ENCODE measurements at places on chromosomes 5 and 9.

DNA sequence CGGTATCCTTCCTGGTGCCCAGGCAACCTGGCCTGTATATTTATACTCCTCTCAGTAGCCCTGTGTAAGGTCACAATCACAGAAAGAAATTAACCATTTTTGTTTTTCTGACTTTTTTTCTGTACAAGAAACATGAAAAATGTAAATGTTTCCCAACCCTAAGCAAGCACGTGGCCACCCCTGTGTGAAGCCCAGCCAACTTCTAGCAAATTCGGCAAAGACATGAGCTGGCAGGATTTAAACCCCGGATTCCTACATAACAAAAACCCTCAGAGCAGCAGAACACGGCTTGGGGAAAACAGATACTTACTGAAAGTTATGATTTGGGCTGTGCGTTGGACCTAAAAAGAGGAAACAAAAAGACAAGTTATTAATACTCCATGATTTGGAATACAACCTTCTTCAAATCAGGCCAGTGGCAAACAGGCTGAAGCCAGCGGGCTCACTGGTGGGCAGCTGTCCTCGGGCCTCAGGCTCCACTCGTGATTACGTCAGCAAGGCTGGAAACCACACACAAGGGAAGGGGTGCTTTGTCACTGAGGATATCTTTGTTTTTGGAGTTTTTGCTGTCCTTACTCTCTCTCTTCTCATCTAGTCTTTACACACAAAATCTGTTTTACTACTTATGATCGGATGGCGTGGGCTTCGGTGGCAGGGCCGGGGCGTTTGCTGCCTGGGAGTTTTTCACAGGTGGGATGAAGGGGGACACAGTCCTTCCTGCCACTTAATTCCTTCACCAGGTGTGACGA is 194.1 kb downstream of the ROR2 start:
- DNase-seq = no peak

DNA sequence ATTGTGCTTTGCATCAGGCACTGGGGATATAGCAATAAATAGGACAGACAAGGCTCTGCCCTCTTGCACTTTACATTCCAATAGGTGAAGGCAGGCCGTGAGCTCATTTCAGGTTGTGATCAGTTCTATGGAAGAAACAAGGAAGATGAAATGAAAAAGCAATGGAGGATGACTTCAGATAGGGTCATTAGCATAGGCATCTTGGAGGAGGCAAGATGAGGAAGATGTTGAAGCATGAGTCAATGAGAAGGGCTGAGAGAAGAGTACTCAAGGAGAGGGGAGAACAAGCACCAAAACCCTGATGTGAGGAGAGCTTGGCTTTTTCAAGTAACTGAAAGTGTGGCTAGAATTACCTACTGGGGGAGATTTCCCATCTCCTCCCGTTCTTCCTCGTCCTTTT is 5.0 kb upstream of the SPARC start:
- no peak for DNase-seq

DNA sequence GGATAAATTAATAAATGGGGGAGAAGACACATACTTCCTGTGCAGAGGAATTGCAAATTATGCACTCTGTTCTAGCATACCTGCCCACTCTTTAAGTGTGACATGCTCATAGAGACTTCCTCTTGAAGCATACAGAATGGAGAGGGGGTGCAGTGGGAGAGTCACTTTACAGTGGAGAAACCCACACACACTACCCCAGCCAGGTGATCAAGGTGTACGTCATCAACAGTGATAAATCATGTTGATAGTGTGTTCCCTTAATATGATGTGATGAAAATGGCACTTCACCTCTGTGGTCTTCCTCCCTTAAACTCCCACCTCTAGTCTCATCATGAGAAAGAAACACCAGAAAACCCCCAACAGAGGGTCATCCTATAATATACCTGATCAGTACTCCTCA is 110.0 kb downstream of the SH3GL2 start:
- no peak for DNase-seq

GRCh38 chr9:33151007-33151557 is 16.1 kb downstream of the B4GALT1 start:
- no peak for DNase-seq
